ENCODE measurements at places on chromosomes 16 and 17. TPM values are rescaled to one million over a fixed set of nuclear protein-coding genes. Genes with fewer than 3 reads are reported as not detected.

KRTAP2-3 gene
- total RNA-seq, result not detected

- peak; percentile 95 for DNase-seq
These were observed at the start of gene LDAF1 for GRCh38 chr16:21158208-21159110. LDAF1 (plus strand) TSS chr16:21158674; CDS start chr16:21161183, 2,509 bp downstream.

TAC4 gene
- 1.1 TPM for total RNA-seq

DNA sequence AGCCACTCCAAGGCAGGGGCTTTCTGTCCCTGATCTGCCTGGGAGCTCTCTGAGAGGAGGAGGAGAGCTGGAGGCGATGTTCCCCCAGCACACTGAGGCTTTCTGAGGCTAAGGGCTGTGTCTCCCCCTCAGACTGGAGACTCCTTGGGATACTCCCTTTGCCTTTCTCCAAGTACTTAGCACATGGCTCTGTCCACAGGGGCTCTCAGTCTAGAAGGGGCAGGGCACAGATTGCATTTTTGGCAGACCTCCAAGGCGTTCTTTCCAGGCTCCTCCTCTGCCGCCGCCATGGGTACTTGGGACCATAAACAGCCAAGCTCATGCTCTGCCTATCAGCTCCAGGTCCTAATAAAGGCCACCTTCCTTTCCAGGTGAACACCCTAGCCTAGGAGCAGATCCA lies 1.8 kb upstream of the GIP start:
- no peak for DNase-seq

DNA sequence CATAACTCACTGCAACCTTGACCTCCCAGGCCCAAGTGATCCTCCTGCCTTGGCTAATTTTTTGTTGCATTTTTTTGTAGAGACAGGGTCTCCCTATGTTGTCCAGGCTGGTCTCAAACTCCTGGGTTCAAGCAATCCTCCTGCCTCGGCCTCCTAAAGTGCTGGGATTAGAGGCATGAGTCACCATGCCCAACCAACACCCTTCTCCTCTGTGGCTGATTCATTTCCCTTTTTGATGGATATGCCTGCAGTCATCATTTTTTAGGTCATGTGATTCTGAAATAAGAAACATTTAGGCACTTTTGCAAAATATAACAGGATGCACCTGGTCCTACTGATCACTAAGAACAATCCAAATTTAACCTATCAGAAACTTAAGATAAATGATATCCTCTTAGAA lies 44.0 kb upstream of the YPEL2 start:
- DNase-seq, result no peak

MMP2 gene
- 169 TPM for total RNA-seq

DNA sequence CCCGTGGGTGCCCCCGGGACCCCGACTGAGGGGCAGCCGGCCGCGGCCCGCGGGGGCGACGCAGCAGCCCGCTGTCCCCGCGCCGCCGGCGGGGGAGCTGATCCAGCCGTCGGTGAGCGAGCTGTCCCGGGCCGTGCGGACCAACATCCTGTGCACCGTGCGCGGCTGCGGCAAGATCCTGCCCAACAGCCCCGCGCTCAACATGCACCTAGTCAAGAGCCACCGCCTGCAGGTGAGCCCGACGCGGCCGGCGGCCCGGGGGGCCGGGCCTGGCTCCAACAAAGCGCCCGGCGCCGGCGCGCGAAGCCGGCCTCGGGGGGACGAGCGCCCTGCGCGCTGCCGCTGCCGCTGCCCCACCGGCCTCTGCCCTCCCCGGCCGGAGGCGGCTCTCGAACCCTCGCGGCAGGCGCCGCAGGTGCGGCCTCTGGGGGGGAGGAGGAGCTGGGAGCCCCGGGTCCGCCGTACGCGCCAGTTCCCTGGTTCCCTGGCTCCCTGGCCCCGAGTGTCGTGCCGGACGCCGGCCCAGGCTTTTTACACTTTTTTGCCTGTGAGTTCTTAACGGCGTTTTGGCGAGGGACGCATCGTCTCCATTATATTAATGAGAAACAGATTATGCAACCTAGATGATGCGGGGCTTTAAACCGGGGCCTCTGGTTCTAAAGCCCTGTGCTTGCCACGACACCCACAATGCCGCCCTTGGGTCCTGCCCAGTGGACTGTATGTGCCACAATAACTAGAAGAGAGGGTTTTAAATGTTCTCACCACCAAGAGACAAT lies 521 bp downstream of the ATMIN start:
- DNase-seq, result peak; percentile 38

DNA sequence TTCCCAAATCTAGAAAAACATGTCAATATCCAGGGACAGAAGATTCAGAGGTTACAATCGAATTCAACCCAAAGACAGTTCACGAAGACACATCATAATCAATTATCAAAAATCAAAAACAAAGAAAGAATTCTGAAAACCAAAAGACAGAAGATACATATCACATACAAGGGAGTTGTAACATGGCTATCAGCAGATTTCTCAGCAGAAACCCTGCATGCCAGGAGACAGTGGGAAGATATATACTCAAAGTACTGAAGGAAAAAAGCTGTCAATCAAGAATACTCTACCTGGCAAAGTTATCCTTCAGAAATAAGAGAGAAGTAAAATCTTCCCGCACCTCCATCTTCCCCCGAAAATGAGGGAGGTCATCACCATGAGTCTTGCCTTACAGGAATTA lies 258.6 kb downstream of the CEP112 start:
- DNase-seq, result no peak

DNA sequence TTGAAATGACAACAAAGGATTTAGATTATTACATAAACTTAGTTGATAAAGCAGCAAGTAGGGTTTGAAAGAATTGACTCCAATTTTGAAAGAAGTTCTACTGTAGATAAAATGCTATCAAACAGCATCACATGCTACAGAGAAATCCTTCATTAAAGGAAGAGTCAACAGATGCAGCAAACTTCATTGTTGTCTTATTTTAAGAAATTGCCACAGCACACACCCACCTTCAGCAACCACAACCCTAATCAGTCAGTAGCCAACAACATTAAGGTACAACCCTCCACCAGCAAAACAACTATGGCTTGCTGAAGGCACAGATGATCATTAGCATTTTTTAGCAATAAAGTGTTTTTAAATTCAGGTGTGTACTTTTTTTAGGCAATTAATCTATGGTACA lies 75.1 kb upstream of the NSRP1 start:
- no peak for DNase-seq

- peak; percentile 83 for DNase-seq
These were observed 868 bp downstream of the FAM20A start for GRCh38 chr17:68600067-68600930.

TEX19 gene
- not detected for total RNA-seq

DNA sequence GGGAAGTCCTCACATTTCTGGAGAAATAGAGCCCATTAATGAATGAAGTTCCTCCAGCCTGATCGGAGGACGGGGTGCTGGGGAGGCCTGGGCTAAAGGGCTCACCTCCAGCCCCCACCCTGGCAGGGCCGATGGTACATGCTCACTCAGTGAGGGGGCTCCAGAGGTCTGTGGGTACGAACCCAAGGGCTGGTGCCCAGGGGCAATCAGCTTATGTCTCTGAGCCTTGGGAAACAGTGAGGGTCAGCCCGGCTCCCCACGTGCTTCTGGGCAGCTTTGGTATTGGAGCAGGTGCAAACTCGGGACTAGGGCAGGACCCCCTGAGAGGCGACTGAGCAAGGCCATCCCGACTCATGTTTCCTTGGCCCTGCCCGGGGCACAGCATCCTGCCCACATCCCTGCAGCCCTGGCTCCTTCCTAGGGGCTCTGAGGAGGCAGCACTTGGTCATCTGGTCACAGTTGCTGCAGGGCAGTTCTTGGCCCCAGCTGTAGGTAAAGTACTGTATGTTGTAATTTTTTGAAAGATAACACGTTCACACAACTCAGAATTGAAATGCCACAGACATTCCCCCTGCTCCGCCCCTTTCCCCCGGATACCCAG lies 969 bp upstream of the CETP start:
- DNase-seq, result no peak

DUSP3 gene
- total RNA-seq, result 180 TPM

OR2C1 gene
- total RNA-seq, result not detected

DNA sequence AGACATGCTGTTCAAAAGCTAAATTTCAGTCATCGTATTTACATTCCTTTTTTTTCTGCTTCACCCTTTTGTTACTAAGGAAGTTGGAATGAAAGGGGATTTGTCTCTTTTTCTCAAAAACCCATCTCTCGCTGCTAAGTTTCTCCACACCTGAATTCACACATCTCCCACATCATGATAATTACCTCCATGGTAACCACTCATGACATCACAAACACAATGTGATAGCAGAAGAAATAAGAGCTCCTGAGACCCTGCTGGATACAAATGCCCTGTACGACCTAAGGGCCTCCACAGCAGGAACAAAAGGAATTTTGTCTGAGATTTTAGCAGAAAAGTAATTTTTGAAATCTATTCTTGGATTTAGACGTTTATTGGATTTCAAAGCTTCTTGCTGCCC lies 82.6 kb upstream of the GNAO1 start:
- DNase-seq, result no peak

GRCh38 chr17:4215882-4216570 lies 47.8 kb downstream of the ANKFY1 start:
- no peak for DNase-seq

- no peak for DNase-seq
These were observed 5.0 kb downstream of the SOST start for GRCh38 chr17:43753493-43754129.

DNA sequence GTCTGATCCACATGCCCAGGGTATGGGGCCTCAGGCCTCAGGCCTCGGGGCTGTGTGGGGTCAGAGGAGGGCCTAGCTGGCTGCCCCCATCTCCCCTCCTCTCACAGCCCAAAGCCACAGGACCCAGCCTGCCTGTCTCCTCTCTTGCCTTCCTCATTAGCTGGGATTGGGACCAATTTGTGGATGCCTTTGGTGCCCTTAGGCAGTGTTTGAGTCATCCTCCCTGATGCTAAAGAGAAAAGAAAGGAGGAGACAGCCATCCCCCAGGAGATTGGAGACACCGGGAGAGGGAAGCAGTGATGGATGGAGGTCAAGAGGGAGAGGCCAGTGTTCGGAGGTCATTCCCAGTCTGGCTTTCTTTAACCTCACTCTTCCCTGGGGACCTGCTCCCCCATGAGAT lies 23.3 kb upstream of the NOG start:
- no peak for DNase-seq

GRCh38 chr16:17766012-17766411 lies 295.3 kb upstream of the XYLT1 start:
- DNase-seq, result no peak

MGAT5B gene
- 0.12 TPM for total RNA-seq

CYBA gene
- total RNA-seq, result 53.9 TPM

PCGF2 gene
- 29.9 TPM for total RNA-seq

DNA sequence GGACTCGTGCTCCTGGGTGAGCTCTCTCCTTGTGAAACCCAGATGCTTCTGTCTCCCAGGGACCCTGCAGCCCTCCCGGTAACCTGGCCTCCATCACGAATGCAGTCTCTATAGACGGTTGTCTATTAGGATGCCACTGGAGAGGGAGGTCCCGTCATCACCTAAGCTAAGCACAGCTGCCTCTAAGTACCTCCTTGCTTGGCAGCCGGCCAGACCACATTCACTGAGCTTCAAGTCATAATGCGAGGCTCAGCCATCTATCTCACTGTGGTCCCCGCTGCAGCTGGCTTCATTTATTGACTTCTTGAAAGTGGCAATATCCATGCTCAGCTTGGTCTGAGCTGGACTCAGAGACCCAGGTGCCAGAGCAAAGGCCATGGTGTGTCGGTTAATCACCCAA lies 74.5 kb upstream of the HSBP1 start:
- DNase-seq, result no peak

GRCh38 chr17:55833306-55833705 lies 82.5 kb downstream of the PCTP start:
- no peak for DNase-seq

GRCh38 chr16:2231016-2231931 lies 5.0 kb upstream of the DNASE1L2 start:
- no peak for DNase-seq

G6PC1 gene
- total RNA-seq, result not detected

- no peak for DNase-seq
These were observed 6.1 kb downstream of the IL21R start for GRCh38 chr16:27408012-27408601.

DNA sequence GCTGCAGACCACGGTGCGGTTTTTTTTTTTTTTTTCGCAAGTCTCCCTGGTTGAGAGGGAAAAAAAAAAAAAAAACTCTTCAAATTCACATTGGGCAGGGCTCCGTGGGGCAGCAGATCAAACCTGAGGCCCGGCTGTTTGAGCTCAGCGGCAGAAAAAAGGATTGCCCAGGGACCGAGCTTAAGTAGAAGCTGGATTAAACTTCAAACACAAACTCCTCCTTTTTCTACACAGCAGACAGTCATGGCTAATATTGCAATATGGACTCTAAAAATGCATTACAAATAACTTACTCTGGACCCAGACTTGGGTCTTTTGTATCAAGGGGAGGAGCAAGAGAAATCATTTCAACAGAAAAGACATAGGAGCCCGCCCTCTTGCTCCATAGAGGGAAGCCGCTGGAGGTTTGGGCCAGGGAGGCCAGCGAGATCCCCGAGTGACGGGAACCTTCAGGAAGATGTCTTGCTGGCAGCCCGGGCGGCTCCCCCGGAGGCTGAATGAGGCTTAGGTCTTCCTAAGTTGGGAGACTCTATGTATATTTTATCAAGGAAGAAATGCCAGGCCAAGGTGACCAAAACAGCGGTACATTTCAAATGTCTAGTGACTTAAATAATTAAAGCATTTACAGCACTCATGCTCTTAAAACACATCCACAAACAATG lies 167.7 kb downstream of the ZNF423 start:
- DNase-seq, result no peak

- no peak for DNase-seq
These were observed 11.2 kb downstream of the METTL22 start for GRCh38 chr16:8632675-8633182.

KCNG4 gene
- not detected for total RNA-seq

- peak; percentile 79 for DNase-seq
These were observed 19.0 kb downstream of the CENPX start for GRCh38 chr17:82003411-82004381.

- no peak for DNase-seq
These were observed 33.5 kb downstream of the KCNJ2 start for GRCh38 chr17:70202840-70203239.

RAB11FIP4 gene
- 8.7 TPM for total RNA-seq

DNA sequence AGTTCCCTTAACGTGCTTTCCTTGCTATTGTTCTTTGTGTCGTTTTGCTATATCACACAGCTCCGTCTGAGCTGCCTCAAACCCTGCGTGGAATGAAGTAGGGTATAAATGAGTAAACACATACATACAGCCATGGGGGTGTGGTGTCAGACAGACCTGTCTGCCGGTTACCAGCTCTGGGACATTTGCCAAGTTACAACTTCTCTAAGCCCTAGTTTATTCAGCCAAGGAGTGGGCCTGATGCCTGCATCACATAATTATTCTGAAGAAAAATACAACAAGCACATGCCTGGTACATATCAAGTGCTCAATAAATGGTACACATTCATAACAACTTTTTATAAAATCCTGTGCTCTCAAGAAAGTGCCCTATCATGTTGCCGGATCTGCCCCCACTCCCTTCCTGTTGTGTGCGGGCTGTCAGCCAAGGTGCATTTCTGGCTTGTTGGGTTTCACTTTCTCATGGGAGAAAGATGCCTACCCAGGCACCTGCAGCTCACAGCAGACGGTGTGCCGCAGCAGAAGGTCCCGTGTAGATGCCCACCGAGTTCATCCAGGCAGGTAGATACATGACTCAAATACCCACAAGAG lies 30.5 kb downstream of the SMPD3 start:
- DNase-seq, result no peak

All from right cardiac atrium (tissue), 5 donors.